ENCODE measurements at places on chromosomes 1 and 21.

DNA sequence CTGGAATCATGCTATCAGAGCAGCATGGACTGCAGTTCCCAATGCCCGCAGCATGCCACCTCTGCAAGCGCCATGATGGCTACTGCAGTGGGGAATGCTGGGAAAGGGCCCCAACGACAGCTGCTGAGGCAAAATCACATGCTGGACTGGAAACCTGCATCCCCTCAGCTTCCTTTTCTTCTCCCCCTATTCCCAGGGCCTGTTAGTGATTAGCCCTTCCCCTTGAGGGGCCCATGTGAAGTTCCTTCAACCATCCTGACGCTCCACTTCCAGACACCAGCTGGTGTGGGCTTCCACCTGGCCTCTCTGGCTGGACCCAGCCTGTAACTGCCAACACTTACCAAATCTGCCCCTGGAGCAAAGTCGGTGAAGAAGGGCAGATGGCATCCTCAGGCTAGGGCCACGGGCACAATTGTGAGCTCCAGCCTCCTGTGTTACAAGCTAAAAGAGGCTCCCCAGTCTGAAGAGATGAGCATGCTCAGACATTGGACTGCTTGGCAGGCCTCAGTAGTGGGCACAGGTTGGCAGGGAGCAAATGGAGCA lies 22.1 kb upstream of the SDC3 start:
- DNase-seq: no peak

- no peak for DNase-seq
Observed at GRCh38 chr1:81803431-81804110, 2.8 kb downstream of the ADGRL2 start.

- no peak for DNase-seq
Observed at GRCh38 chr1:234500269-234500668, 21.3 kb upstream of the TARBP1 start.

DNA sequence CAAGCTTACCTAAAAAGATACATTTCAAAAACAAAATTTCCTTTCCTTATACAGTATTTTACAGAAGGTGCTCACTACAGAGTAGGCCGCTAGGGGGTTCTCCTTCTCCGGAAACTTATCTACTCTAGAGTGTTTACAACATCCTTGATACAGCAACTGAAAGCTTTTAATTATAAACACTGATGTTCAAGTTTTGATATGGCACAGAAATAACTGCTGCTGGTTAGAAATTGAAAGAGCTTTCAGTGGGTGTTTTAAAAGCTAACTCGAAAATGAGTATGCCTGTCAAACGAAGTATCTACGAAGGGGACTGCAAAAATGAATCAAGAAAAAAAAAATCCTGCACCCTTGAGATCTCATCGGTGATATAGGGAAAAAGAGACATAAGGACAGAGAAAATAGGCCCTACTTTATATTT lies 1.0 kb downstream of the YOD1 start:
- peak; percentile 68 for DNase-seq

- no peak for DNase-seq
Observed at GRCh38 chr1:182771187-182771984, 18.2 kb upstream of the NPL start.

GRCh38 chr1:155186794-155187455 lies 13.3 kb downstream of the TRIM46 start:
- DNase-seq: no peak

GRCh38 chr21:36628761-36629460 lies 70.0 kb upstream of the SIM2 start:
- no peak for DNase-seq

GRCh38 chr1:5740865-5741860 lies 251.1 kb downstream of the NPHP4 start:
- no peak for DNase-seq

DNA sequence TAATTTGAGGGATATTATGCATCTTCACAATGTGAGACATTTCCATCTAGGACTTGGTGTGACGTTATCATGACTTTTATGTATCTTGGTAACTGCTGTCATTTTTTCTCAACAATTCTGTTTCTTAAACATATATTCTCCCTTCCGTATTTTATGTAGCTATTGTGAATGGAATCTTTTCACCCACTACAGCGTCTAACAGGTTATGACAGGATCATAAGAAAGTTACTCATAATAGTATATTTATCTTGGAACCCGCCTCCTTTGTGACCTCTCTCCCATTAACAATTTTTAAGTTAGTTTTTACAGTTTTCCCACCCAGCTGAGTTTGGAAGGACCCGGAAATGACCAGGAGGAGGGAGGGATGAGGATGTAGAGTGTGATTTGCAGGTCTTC lies 6.8 kb upstream of the DMRTA2 start:
- DNase-seq: peak; percentile 26

DNA sequence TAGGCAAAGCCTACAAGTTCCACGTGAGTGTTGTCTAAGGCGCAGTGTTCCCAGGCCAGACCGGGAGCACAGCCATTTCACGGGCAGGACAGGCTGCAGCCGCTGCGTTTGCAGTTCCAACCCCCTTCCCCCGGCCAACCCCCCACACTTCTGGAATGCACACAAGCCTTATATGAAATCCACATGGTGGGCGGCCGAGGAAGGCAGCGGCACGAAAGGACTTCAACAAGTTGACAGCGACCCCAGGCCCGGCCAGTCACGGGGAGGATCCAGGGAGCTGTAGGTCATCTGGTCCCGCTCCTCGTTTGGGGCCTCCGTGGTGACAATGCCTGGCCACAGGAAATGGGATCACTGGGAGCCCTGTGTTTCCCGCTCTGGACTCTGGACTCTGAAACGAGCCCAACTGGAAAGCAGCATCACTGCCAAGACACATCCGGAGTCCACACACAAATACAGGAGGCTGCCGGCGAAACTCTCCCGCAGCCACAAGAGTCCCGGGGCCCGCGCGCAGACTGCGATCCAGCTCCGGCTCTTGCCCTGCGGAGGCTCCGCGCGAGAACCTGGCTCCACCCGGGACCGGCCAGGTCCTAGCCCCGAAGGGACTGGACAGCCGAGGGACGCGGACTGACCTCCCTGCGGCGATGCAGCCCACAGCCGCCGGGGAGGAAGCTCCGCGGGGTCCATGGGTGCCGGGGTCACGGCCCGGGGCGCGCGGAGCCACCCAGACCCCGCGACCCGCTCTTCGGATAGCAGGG lies 794 bp downstream of the NID1 start:
- DNase-seq: peak; percentile 56

DNA sequence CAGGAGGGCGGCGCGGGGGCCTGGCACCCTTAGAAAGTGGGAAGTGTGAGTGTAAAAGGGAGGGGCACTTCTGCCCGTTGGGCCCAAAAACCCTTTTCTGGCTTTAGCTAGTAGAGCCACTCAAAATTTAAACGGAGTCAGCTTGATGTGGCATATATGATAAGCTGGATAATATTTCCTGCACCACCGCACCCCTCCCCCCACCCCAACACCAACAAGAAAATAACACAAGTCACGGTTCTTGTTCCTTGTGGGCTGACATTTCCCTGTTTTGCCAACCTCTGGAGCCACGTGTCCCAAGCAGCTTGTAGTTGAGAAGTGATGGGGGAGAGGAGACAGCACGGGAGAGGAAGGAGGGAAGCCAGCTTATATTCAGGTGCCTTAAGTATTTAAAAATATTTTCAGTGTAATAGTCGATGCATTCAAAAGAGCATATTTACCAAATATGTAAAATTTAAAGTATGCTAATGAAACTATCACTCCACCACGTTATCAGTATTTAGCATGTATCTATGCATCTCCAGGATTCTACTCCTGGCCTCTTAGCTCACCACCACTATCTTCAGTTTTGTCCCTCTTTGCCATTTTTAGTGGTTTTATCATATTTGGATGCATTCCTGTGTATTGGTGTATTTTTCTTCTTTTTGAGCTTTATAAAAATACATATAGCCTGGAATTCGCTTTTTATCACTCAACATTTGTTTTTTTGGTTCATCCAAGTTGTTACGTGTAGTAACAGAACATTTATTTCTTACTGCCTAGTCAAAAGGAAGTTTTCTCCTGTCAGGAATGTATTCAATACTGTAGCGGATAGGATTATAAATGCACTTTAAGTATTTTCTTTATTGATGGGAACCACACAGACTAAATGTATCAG lies 773 bp upstream of the DDX59 start:
- peak; percentile 90 for DNase-seq

DNA sequence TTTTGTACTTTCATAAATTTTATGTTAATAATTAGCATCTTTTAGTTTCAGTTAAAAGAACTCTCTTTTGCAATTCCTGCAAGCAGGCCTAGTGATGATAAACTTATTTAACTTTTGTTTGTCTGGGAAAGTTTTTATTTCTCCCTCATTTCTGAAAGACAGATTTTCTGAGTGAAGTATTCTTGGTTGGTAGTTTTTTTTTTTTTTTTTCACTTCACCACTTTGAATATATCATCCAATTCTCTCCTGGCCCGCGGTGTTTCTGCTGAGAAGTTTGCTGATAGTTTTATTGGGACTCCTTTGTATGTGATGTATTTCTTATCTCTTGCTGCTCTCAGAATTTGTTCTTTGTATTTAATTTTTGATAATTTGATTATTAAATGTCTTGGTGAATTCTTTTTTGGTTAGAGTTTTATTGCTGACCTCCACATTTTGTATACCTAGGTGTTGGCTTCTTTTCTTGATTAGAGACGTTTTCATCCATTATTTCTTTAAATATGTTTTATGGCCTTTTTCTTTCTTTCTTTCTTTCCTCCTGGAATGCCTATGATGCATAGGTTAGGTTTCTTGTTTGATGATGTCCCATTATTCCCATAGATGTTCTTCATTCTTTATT lies 45.9 kb downstream of the BRINP2 start:
- DNase-seq: no peak

DNA sequence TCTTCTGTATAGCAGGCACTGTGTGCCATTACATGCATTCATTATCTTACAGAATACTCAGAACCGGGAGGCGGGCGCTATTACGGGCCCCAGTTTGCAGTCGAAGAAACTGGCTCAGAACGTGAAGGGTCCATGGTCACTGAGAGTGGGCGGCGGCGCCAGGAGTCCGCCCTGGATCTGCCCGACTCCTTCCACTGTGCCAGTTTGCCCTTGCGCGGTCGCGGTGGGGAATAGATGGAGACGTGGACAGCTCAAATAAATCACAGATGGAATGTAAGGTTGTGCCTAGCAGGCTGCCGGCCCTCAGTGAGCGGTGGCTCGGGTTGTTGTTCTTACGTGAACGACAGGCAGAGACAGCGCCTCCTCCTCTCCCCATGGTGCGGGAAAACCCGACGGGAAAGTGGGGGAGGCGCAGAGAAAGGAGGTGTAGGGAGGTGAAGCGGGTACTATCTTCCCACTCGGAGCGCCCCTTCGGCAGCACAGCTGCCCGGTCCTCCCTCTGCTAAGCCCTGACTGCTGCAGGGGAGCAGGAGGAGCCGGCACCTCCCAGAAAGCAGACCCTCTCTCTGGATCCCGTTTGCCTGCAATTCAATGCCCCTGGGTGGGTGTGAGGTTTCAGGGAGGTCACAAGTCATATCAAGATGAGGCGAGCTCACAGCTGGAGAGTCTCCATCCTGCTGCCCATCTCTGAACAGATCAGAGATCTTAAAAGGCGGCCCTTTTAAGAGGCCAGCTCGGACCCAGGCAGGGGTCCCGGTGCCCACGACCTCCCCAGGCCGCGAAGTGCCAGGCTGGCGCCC lies 1.1 kb downstream of the COL9A2 start:
- DNase-seq: no peak

DNA sequence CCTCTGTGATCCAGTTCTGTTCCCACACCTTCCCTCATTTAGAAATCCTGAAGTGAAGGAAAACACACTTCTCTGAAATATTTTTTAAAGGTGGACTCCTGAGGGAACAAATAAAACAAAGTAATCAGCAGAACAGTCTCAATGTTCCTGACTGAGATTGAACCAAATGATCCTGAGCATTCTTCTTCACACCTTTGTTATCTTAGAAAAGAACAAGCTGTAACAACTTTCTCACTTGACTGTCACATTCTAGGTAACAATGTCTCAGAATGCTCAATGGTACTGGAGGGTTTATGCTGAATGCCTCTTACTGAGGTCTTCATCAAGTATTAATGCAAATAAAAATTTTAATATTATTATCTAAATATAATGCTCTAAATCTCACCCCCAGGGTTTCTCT lies 40.4 kb upstream of the RGS2 start:
- no peak for DNase-seq

DNA sequence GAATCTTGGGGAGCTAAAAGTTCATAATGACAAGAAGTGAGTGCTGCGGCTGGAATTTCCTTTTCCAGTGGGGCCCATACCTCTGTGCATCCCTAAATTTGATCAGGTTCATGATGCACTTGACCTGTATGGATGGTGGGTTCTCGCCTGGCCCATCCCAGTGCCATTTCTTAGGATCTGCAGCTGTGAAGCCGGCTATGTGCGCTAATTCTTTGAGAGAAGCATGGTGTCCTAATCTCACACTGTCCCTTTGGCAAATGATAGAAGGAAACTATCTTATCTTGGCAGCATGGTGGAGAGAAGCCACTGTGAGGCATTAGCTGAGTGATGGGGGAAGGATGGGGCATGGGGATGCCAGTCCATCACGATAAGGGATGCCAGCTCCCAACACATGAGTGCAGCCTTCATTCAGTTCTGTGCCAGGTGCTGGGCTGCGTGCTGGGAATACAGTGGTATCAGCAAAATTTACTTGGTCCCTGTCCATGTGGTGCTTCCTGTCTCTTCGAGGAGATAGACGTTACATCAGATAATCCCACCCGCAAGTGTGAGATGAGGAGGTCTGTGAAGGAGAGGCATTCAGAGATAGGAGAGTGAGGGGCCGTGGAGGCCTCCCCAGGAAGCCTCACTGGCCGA lies 30.5 kb downstream of the STUM start:
- peak; percentile 13 for DNase-seq

GRCh38 chr1:229237320-229237719 lies 33.6 kb upstream of the RAB4A start:
- no peak for DNase-seq

GRCh38 chr1:101873672-101874071 lies 123.1 kb downstream of the OLFM3 start:
- no peak for DNase-seq

DNA sequence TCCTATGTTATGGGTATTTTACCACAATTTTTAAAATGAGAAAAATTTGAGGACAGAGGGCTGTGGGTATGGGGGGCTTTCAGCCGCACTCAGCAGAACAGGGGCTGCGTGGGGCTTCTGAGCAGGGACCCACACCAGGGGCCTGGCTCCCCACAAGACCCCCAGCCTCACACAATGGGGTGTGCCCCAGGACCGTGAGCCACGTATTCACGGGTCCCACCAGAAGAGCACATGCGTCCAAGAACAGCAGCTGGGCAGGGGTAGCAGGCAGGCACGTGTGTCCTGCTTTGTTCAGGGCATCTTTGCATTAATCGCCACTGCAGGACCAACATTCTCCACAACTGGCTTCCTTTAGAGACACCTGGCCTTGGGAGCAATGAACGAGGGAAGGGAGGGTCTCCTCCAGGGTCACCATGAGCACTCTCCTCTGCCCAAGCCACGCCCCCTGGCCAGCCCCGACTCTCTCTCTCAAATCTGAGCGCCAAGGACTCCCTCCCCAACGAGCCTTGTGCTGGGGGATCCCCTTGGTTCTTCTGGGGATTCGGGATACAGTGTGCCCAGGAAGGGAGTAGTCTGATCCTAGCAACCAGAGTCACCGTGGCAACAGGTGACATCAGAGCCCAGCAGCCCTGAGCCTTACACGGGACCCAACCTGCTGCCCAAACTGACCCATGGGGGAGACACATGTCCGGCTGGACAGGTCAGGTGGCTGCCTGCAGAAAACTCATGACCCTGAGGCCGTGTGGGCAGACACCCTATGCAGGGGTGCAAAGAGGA lies 7.4 kb upstream of the ARF1 start:
- DNase-seq: no peak
